Activated CD4-positive, alpha-beta T cell treated with anti-CD3 and anti-CD28 coated beads, Interleukin-2, amount 10 ng/mL, durations not matched to agents 24 days and 14 days (primary cell): ENCODE measurements at places on chromosomes 7 and 10. TPM values are rescaled to one million over a fixed set of nuclear protein-coding genes. Genes with fewer than 3 reads are reported as not detected.

DHTKD1 gene
- 17.2 and 21.6 TPM in 2 replicates for total RNA-seq

CRPPA gene
- 1.1 and 1.3 TPM in 2 replicates for total RNA-seq

PLXDC2 gene
- not detected in 2 replicates for total RNA-seq

DNA sequence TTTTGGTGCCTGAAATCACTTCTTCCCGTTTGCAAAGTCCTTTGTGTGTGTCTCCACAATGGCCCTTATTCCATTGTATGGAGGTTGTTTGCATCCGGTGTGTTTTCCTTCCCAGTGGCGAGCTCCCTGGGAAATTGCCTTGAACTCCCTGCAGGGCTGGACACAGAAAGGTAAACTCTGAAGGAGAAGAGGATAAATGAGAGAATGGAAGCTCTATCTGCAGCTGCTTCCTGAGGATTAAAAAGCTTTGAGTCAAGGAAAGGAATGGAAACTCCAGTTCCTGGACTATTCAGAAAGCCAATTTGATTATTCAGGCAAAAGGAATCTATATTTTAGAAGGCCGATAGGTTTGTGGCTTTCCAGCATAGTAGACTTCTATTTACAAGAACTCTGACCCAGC is 4.4 kb upstream of the GRK5 start:
- peaks cover 24% of the 10 kb centered on the region for H3K4me1 ChIP-seq
- H3K27ac ChIP-seq = no peak overlapping the region
- H3K27me3 ChIP-seq = no peaks in the 10 kb centered on the region
- H3K36me3 ChIP-seq = no peaks in the 10 kb centered on the region

- H3K27me3 ChIP-seq = peaks cover 4% of the 10 kb centered on the region
- peaks cover 7% of the 10 kb centered on the region for H3K4me1 ChIP-seq
- no peak overlapping the region for H3K4me3 ChIP-seq
- H3K27ac ChIP-seq = no peak overlapping the region
- no peaks in the 10 kb centered on the region for H3K36me3 ChIP-seq
- DNase-seq = no peak
Measured at GRCh38 chr10:61399406-61399805, 53.8 kb downstream of the TMEM26 start.

DNA sequence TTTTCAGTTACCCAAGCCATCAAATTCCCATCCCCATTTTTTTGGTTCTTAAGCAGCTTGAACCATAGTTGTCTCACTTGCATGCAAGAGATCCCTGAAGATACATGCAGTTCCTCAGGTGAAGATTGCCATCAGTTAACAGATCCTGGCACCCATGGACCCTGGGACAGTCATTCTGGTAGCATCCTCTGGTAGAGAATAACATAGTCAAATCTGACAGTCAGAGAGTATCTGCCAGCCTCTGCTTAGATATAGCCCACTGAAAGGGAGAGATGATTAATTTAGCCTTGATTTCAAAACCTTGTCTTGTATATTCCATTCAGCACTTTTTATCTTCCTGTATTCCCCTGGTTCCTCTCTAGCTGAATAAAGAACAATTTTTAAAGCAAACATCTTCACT is 280.4 kb downstream of the KCNMA1 start:
- H3K27me3 ChIP-seq = no peaks in the 10 kb centered on the region
- H3K27ac ChIP-seq = no peak overlapping the region
- H3K4me1 ChIP-seq = no peaks in the 10 kb centered on the region
- no peak for DNase-seq
- no peaks in the 10 kb centered on the region for H3K36me3 ChIP-seq

DNA sequence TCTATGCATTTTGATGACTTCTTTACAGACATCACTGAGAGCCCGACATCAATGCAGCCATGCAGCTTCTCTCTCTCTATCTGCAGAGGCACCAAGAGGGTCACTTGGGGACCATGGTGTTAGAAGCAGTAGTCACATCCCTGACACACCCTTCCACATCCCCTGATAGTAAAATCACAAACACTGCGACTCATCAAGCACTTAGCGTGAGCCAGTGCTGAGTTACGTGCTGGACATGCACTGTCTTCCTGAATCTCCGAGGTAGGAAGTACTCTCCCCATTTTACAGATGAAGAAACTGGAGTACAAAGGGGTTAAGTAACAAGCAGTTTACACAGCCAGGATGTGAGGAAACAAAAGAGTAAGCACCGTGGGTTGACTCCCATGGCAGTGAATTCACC is 109.2 kb downstream of the OSBPL3 start:
- no peak overlapping the region for H3K4me3 ChIP-seq
- H3K36me3 ChIP-seq = peaks cover 58% of the 10 kb centered on the region
- peaks cover 35% of the 10 kb centered on the region for H3K4me1 ChIP-seq
- no peak for DNase-seq
- H3K27me3 ChIP-seq = no peaks in the 10 kb centered on the region

DNA sequence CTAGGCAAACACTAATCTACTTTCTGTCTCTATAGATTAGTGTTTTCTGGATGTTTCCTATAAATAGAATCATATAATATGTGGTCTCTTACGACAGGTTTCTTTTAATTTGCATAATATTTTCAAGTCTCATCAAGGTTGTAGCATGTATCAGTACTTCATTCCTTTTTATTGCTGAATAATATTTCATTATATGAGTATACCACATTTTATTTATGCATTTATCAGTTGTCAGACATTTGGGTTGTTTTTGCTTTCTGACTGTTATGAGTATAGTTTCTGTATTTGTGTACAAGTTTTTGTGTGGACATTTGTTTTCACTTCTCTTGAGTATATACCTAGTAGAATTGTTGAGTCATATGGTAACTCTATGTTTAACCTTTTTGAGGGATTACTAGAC is 48.2 kb downstream of the SHOC2 start:
- H3K4me3 ChIP-seq = no peak overlapping the region
- no peak for DNase-seq
- H3K27ac ChIP-seq = no peak overlapping the region
- H3K36me3 ChIP-seq = peaks cover 14% of the 10 kb centered on the region
- peaks cover 17% of the 10 kb centered on the region for H3K4me1 ChIP-seq

GRCh38 chr10:88386204-88386788 is 196.8 kb downstream of the RNLS start:
- H3K27me3 ChIP-seq = no peaks in the 10 kb centered on the region
- H3K36me3 ChIP-seq = peaks cover 7% of the 10 kb centered on the region
- no peak overlapping the region for H3K27ac ChIP-seq

FKBP6 gene
- total RNA-seq = not detected in 2 replicates

DNA sequence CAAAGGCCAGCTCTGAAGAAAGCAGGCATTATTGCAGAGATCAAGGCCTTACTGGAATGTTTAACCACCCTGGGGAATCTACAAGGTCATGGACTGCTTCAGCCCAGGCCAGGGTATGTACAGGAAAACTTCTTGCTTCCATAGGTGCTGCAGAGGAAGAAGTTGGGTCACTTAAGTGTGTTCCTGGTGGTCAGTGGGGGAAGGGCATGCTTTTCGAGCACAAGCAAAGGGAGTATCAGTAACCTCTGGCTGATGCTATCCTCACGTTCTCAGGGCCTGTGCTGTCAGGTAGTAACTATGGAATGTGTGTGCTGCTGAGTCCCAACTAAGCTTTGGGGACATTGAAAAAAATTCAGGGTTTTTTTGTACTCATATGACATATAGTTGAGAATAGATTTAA is 234.0 kb upstream of the SP4 start:
- H3K36me3 ChIP-seq = no peaks in the 10 kb centered on the region
- no peaks in the 10 kb centered on the region for H3K27me3 ChIP-seq
- DNase-seq = no peak
- no peak overlapping the region for H3K4me3 ChIP-seq
- peaks cover 3% of the 10 kb centered on the region for H3K4me1 ChIP-seq
- H3K27ac ChIP-seq = no peak overlapping the region

INHBA gene
- total RNA-seq = 1.2 and 1.9 TPM in 2 replicates

NUTM2E gene
- 0.19 TPM in 1 of 2 replicates, not detected in the other for total RNA-seq

- no peaks in the 10 kb centered on the region for H3K27me3 ChIP-seq
- no peak for DNase-seq
- H3K4me3 ChIP-seq = no peak overlapping the region
- H3K36me3 ChIP-seq = no peaks in the 10 kb centered on the region
- H3K27ac ChIP-seq = no peak overlapping the region
- H3K4me1 ChIP-seq = no peaks in the 10 kb centered on the region
Measured at GRCh38 chr10:9645928-9646600, 1371.6 kb upstream of the CELF2 start.

DNA sequence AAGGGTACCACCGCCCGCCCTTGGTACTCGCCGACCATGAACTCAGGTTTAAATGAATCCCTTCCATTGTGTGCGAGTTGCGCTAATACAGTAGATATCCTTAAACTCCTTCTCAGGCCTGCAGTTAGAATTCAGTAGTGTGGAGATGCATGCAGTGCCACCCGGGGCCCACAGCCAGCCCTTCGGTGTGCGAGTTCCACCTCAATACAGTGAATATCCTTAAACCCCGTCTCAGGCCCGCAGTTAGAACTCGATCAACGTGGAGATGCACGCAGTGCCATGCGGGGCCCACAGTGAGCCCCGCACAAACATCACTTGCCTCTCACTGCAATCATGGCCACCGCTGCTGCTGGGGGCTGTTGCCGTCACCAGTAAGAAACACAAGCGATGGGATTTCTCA is 261.9 kb downstream of the MAD1L1 start:
- H3K36me3 ChIP-seq = peaks cover 11% of the 10 kb centered on the region
- H3K27ac ChIP-seq = no peak overlapping the region
- no peak overlapping the region for H3K4me3 ChIP-seq

GRCh38 chr7:100509231-100509630 is 25.5 kb downstream of the NYAP1 start:
- no peak for DNase-seq
- H3K36me3 ChIP-seq = no peaks in the 10 kb centered on the region
- peaks cover 2% of the 10 kb centered on the region for H3K4me1 ChIP-seq
- no peak overlapping the region for H3K27ac ChIP-seq
- H3K4me3 ChIP-seq = no peak overlapping the region

DNA sequence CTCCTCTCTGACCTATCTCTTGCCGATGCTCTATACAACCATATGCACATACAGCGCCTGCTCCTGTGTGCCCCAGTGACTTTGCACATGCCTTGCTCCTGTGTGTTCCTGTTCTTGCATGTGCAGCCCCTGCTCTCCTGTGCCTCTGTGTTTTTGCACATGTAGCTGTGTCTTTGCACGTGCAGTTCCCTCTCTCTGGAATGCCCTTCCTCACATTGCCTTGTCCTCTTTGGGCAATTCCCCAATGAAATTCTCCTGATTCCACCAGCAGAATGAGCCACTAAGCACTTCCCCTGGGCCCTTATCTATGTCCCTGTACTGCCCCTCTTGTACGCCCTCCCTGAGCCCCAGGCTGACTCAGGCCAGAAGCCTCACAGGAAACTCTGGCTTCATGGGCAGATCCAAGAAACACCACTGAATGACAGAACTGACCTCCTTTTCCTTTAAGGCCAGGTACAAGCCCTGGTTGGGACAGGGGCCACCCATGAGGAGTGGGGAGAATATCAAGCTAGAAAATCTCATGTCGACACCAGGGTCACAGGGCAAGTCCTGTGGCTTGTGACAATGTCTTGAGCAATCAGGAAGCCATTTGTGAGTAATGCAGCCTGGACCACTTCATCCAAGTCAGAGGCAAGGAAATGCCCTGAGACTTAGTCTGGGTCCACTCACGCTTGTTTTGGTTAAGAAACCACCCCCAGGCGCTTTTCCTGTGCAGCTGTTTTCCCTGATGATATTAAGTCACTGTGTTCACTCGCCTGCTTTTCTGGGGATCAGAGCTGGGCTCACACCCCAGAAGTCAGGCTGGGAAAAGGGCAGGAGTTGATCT is 1.9 kb upstream of the ARHGAP22 start:
- no peak overlapping the region for H3K4me3 ChIP-seq
- H3K27me3 ChIP-seq = peaks cover 26% of the 10 kb centered on the region
- H3K27ac ChIP-seq = no peak overlapping the region

DNA sequence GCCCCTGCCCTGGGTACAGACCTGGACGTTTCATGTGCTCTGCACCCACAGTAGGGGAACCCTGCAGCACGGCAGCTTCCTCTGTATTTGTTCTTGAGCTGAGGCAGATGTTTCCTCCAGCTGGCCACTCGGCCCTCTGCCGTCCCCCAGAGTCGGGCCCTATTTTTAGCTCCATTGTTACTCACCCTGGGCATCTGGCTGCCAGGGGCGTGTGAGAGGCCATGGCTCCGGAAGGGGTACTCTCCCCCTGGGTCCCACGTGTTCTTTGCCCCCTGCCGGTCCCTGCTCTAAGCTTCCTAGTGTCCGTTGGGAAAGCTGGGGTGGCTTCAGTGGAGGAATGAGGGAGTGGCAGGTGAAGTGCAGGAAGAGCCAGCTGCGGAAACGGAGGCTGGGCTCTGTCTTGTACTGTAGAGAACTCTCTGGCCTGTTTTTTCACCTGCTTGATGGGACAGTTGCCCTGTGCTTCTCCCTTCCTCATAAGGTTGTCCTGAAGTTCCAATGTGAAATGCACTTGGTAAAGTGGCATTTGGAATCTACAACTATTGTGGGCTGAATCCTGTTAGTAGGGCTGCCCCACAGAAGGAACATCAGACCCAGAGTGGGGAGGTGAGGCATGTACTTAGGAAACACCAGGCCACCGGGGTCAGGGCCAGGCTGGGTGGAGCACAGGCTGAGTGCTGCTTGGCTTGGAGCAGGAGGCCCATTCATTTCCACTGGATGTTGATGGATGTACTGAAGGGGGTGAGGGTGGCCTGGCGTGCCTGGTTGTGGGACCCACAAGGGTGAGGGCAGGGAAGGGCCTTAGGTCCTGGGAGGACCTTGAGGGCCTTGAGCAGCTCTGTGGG is 30.6 kb downstream of the PALD1 start:
- H3K36me3 ChIP-seq = no peaks in the 10 kb centered on the region
- no peak for DNase-seq
- H3K27ac ChIP-seq = no peak overlapping the region
- no peak overlapping the region for H3K4me3 ChIP-seq
- peaks cover 2% of the 10 kb centered on the region for H3K27me3 ChIP-seq
- no peaks in the 10 kb centered on the region for H3K4me1 ChIP-seq

GRCh38 chr7:90469554-90469953 is at the start of gene PTTG1IP2:
TSS of gene PTTG1IP2 (plus strand) at chr7:90469639. CDS start at chr7:90469787, 148 bp downstream.
- H3K27me3 ChIP-seq = no peaks in the 10 kb centered on the region
- no peaks in the 10 kb centered on the region for H3K4me1 ChIP-seq
- no peak within 1 kb of the TSS for H3K4me3 ChIP-seq

SH2D4B gene
- total RNA-seq = 0.19 and 0.23 TPM in 2 replicates

- H3K36me3 ChIP-seq = no peaks in the 10 kb centered on the region
- H3K27me3 ChIP-seq = peaks cover 4% of the 10 kb centered on the region
- no peak overlapping the region for H3K4me3 ChIP-seq
- no peaks in the 10 kb centered on the region for H3K4me1 ChIP-seq
- no peak overlapping the region for H3K27ac ChIP-seq
- no peak for DNase-seq
Measured at GRCh38 chr7:120925392-120925791, 25.2 kb upstream of the ING3 start.

GRCh38 chr7:139854803-139855497 is 25.9 kb downstream of the TBXAS1 start:
- H3K27ac ChIP-seq = no peak overlapping the region
- no peaks in the 10 kb centered on the region for H3K36me3 ChIP-seq
- H3K27me3 ChIP-seq = no peaks in the 10 kb centered on the region
- peaks cover 16% of the 10 kb centered on the region for H3K4me1 ChIP-seq
- no peak for DNase-seq
- H3K4me3 ChIP-seq = peak overlapping the region; percentile 4

- H3K27me3 ChIP-seq = peaks cover 9% of the 10 kb centered on the region
Measured at GRCh38 chr10:86355571-86356038, 11.0 kb downstream of the GRID1 start.

GRCh38 chr7:27118580-27118979 is 12.0 kb downstream of the HOXA4 start:
- no peak overlapping the region for H3K4me3 ChIP-seq
- DNase-seq = no peak
- no peaks in the 10 kb centered on the region for H3K27me3 ChIP-seq
- H3K4me1 ChIP-seq = no peaks in the 10 kb centered on the region
- no peak overlapping the region for H3K27ac ChIP-seq

GRCh38 chr7:148060724-148061123 is 529.8 kb upstream of the C7orf33 start:
- H3K36me3 ChIP-seq = no peaks in the 10 kb centered on the region
- no peak overlapping the region for H3K27ac ChIP-seq
- no peak for DNase-seq
- H3K4me1 ChIP-seq = peaks cover 1% of the 10 kb centered on the region
- no peaks in the 10 kb centered on the region for H3K27me3 ChIP-seq

WDR86 gene
- not detected in 2 replicates for total RNA-seq
